Osteocyte (in vitro differentiated cells): ENCODE measurements at places on chromosomes 13 and 19.

DNA sequence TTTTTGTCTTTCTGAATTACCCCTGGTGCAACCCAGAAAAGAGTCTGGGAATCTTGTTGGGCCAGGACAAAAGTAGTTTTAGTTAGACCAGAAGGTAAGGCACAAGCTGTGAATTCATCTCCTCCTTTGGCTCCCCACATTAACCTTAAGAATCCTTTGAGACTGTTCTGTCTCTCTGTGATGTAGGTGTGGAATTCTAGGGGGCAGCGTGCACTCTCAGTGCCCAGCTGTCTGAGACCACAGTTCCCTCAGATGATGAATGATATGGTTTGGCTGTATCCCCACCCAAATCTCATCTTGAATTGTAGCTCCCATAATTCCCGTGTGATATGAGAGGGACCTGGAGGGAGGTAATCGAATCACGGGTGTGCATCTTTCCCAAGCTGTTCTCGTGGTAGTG lies 43.9 kb downstream of the ZNF506 start:
- H3K27ac ChIP-seq, result no peak overlapping the region
- H3K4me1 ChIP-seq, result peaks cover 25% of the 10 kb centered on the region
- H3K27me3 ChIP-seq, result no peaks in the 10 kb centered on the region
- peaks cover 18% of the 10 kb centered on the region for H3K36me3 ChIP-seq

DNA sequence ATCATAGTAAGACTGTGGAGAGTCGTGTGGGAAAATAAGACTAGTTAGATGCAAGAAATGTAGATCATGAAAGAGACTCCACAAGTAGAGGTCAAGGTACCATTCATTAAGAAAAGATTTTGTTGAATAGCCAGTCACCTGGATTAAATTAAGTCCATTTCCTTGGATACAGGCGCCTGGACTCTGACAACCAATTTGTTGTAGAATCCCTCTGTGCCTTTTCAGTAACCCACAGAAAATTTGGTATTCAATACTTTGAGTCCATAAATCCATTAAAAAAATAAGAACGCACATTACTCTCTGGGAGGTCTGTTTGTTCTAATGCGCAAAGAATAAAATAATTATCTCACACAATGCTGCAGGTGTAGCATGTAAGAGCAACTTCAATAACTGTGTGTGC lies 469.4 kb downstream of the KLF12 start:
- peaks cover 10% of the 10 kb centered on the region for H3K27me3 ChIP-seq
- H3K4me1 ChIP-seq, result no peaks in the 10 kb centered on the region
- no peak for DNase-seq
- H3K27ac ChIP-seq, result no peak overlapping the region
- no peaks in the 10 kb centered on the region for H3K36me3 ChIP-seq

DNA sequence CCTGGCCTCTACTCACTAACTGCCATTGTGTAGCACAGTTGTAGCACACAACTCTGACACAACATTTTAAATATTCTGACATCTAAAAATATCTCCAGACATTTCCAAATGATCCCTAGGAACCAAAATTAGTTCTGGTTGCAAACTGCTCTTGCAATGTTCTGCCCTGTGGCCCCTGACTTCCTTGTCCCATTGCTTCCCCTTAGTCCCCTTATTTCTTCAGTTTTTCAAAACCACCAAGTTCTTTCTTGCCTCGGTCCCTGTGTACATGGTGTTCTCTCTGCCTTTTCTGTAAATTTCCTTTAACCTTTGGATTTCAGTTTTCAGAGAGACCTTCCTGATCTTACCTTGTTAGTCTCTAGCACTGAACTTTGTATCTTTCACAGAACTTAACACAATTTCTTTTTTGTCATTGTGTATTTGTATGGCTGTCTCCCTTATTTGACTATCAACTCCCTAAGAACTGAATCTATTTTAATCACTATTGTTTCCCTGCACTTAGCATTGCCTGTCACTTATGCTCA lies 87.6 kb upstream of the MLNR start:
- H3K27ac ChIP-seq, result no peak overlapping the region
- peaks cover 48% of the 10 kb centered on the region for H3K36me3 ChIP-seq
- no peak for DNase-seq
- H3K4me3 ChIP-seq, result no peak overlapping the region
- H3K4me1 ChIP-seq, result peaks cover 4% of the 10 kb centered on the region
- no peaks in the 10 kb centered on the region for H3K27me3 ChIP-seq

GRCh38 chr19:1291761-1292418 lies 6.2 kb downstream of the EFNA2 start:
- H3K4me3 ChIP-seq, result no peak overlapping the region
- no peaks in the 10 kb centered on the region for H3K4me1 ChIP-seq
- H3K27me3 ChIP-seq, result no peaks in the 10 kb centered on the region
- no peak overlapping the region for H3K27ac ChIP-seq
- no peaks in the 10 kb centered on the region for H3K36me3 ChIP-seq

GRCh38 chr13:46995874-46996273 lies 99.0 kb upstream of the HTR2A start:
- no peak overlapping the region for H3K4me3 ChIP-seq
- H3K36me3 ChIP-seq, result no peaks in the 10 kb centered on the region
- no peak overlapping the region for H3K27ac ChIP-seq
- DNase-seq, result no peak

DNA sequence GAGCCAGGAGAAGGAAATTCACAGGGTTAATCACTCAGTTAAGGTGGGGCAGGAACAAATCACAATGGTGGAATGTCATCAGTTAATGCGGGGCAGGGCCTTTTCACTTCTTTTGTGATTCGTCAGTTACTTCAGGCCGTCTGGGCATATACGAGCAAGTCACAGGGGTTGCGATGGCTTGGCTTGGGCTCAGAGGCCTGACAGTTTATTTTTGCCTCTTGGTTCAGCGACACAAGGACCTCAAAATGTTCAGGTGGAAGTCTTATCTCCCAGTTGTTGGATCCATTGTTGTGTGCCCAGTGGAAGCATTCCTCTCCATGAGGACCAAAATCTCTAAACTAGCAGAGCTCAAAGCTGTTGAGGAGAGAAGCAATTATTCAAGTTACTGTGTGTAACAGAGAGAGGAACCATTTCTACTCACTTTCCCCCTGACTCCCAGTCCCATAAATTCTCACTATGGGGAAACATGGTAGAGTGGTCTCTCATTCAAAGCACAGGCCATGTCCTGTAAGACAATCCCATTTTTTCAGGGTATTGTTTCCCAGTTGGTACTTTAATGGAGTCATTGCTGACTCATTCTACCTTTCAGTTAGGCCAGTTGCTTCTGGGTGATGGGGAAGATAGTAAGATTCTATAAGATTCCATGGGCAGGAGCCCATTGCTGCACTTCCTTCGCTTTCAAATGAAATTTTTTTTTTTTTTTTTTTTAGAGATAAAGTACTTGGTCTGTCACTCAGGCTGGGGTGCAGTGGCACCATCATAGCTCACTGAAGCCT lies 8.8 kb upstream of the COX7A1 start:
- H3K4me3 ChIP-seq, result no peak overlapping the region
- peaks cover 4% of the 10 kb centered on the region for H3K36me3 ChIP-seq
- DNase-seq, result no peak
- no peaks in the 10 kb centered on the region for H3K4me1 ChIP-seq

DNA sequence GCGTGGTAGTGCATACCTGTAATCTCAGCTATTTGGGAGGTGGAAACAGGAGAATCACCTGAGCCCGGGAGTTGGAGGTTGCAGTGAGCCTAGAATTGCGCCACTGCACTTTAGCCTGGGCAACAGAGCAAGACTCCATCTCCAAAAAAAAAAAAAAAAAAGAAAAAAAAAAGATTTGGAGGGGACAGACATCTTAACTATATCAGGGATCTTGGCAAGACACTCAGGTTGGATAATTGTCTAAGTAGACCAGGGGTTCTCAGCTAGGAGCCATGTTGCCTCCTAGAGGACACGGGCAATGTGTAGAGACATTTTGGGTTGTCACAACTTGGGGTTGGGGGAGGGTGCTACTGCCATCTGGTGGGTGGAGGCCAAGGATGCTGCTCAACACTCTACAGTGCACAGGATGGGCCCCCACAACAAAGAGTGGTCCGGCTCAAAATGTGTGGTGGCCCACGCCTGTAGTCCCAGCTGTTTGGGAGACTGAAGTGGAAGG lies 1.9 kb upstream of the ZNF580 start:
- H3K4me3 ChIP-seq, result peak overlapping the region; percentile 46
- H3K27ac ChIP-seq, result peak overlapping the region; percentile 71
- peaks cover 67% of the 10 kb centered on the region for H3K4me1 ChIP-seq
- H3K27me3 ChIP-seq, result no peaks in the 10 kb centered on the region

- H3K4me3 ChIP-seq, result no peak overlapping the region
- no peak for DNase-seq
- H3K36me3 ChIP-seq, result peaks cover 22% of the 10 kb centered on the region
- H3K27ac ChIP-seq, result peak overlapping the region; percentile 91
- no peaks in the 10 kb centered on the region for H3K27me3 ChIP-seq
These were observed 46.0 kb downstream of the SAE1 start for GRCh38 chr19:47176627-47177090.

GRCh38 chr13:65677906-65678305 lies 1552.2 kb downstream of the PCDH9 start:
- H3K36me3 ChIP-seq, result peaks cover 2% of the 10 kb centered on the region
- no peak for DNase-seq
- H3K4me1 ChIP-seq, result peaks cover 7% of the 10 kb centered on the region
- no peak overlapping the region for H3K27ac ChIP-seq

- H3K4me1 ChIP-seq, result peaks cover 21% of the 10 kb centered on the region
- no peaks in the 10 kb centered on the region for H3K36me3 ChIP-seq
- peak overlapping the region; percentile 34 for H3K27ac ChIP-seq
- H3K4me3 ChIP-seq, result peak overlapping the region; percentile 68
- DNase-seq, result no peak
These were observed 864.3 kb downstream of the SLITRK6 start for GRCh38 chr13:84934911-84935310.

GRCh38 chr19:33450689-33451088 lies 70.9 kb downstream of the PEPD start:
- H3K27me3 ChIP-seq, result no peaks in the 10 kb centered on the region
- no peak for DNase-seq
- no peak overlapping the region for H3K4me3 ChIP-seq
- no peak overlapping the region for H3K27ac ChIP-seq
- H3K4me1 ChIP-seq, result peaks cover 4% of the 10 kb centered on the region

- no peaks in the 10 kb centered on the region for H3K36me3 ChIP-seq
- H3K4me1 ChIP-seq, result peaks cover 51% of the 10 kb centered on the region
- no peak for DNase-seq
- peak overlapping the region; percentile 99 for H3K27ac ChIP-seq
- H3K4me3 ChIP-seq, result peak overlapping the region; percentile 37
These were observed 403.6 kb downstream of the SPRY2 start for GRCh38 chr13:79937311-79937710.

- peaks cover 13% of the 10 kb centered on the region for H3K27me3 ChIP-seq
- peaks cover 17% of the 10 kb centered on the region for H3K4me1 ChIP-seq
- no peaks in the 10 kb centered on the region for H3K36me3 ChIP-seq
- no peak overlapping the region for H3K27ac ChIP-seq
- no peak overlapping the region for H3K4me3 ChIP-seq
These were observed 481 bp downstream of the ALOX5AP start for GRCh38 chr13:30735872-30736175.

DNA sequence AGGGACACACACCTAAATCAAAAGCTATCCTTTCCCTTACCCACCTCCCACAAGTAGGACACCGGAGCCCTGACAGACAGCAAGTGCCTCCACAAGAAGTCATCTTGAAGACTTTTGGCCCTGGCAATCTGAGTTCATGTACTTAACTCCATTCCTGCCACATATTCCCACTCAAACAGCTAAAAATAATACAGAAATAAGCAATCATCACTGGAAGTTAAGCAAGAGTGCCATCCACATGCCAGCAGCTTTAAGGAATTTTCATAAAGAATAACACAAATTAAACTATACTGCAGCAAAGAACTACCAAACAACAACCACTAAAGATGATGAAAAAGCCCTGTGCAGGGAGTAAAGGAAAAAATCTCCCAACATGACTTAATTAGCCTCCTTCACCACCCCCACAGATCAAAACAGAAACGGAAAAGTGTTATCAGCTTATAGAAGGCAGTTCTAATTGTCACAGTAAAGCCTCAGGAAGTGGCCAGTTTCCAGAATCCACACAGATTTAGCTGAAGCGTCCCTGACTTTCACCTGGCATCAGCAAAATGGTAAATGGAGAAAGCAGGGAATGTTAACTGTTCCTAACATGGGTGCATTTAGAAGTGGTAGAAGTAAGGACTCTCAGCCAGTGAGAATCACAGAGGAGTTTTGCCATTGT lies 343.9 kb downstream of the TBC1D4 start:
- peaks cover 6% of the 10 kb centered on the region for H3K36me3 ChIP-seq
- H3K4me1 ChIP-seq, result peaks cover 66% of the 10 kb centered on the region
- no peak for DNase-seq
- H3K4me3 ChIP-seq, result no peak overlapping the region
- no peaks in the 10 kb centered on the region for H3K27me3 ChIP-seq

DNA sequence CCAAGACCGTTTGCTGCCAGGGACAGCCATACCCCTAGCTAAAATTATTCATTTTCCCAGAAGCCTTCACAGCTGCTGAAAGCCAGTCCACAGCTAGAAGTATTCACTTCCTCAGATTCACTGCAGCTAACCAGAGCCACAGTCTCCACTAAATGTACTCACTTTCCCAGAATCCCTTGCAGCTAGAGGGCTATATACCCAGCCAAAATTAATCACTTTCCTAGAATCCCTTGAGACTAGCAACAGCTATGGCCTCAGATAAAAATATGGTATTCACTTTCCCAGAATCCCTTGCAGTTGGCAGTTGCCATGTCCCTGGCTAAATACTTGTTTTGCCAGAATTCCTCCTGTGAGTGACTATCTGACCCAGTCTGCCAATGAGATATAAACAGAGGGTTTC lies 13.8 kb upstream of the MEIS3 start:
- no peak overlapping the region for H3K4me3 ChIP-seq
- no peaks in the 10 kb centered on the region for H3K27me3 ChIP-seq
- DNase-seq, result no peak

GRCh38 chr13:54934121-54934520 lies 1905.5 kb downstream of the OLFM4 start:
- H3K36me3 ChIP-seq, result no peaks in the 10 kb centered on the region
- no peak overlapping the region for H3K4me3 ChIP-seq
- no peak for DNase-seq
- no peaks in the 10 kb centered on the region for H3K27me3 ChIP-seq

- no peak for DNase-seq
- peaks cover 11% of the 10 kb centered on the region for H3K27me3 ChIP-seq
- no peaks in the 10 kb centered on the region for H3K36me3 ChIP-seq
- H3K27ac ChIP-seq, result no peak overlapping the region
These were observed 266.8 kb downstream of the PCDH20 start for GRCh38 chr13:61148691-61149315.

DNA sequence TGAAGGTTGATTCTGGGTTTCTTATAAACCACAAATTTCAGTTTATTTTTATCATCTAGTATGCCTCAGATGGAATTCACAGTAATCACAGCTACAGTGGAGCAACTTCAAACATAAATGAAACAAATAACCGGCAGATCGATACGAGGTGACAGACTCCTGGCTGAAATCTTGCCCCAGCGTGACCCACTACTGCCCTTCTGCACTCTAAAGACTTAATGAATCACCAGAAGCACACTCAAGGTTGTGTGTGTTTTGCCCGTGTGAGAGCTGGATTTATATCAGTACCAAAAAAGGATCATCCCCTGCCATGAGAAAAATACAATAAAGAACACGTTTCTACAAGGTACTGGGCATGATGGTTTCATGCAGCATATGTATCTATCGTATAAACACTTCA lies 161.7 kb downstream of the KLF12 start:
- H3K27me3 ChIP-seq, result no peaks in the 10 kb centered on the region
- no peak overlapping the region for H3K27ac ChIP-seq
- peaks cover 26% of the 10 kb centered on the region for H3K4me1 ChIP-seq
- H3K36me3 ChIP-seq, result peaks cover 5% of the 10 kb centered on the region

- peaks cover 42% of the 10 kb centered on the region for H3K27me3 ChIP-seq
- no peak overlapping the region for H3K27ac ChIP-seq
- no peak for DNase-seq
These were observed 24.2 kb upstream of the COG6 start for GRCh38 chr13:39631307-39631706.
